ELR (cell line): ENCODE measurements at places on chromosomes 7 and 10.

DNA sequence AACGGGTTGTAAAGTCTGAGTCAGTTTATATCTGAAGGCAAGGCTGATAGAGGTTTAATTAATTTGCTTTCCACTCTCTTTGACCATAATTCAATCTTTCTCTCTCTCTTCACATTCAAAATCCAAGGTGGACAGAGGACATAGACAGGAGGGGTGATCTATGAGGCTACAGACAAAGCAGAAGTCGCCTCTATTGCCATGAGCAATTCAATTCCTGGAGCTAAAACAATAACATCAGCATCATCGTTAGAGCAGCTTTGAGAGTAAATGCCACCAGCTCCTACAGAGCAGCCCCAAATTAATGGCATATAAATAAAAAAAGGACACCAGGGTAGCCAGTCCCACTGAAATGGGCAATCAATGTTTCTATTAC, 93.2 kb downstream of the DGKI start:
- DNase-seq: no peak

- no peak for DNase-seq
Observed at GRCh38 chr7:132402751-132403245, 173.5 kb downstream of the PLXNA4 start.

DNA sequence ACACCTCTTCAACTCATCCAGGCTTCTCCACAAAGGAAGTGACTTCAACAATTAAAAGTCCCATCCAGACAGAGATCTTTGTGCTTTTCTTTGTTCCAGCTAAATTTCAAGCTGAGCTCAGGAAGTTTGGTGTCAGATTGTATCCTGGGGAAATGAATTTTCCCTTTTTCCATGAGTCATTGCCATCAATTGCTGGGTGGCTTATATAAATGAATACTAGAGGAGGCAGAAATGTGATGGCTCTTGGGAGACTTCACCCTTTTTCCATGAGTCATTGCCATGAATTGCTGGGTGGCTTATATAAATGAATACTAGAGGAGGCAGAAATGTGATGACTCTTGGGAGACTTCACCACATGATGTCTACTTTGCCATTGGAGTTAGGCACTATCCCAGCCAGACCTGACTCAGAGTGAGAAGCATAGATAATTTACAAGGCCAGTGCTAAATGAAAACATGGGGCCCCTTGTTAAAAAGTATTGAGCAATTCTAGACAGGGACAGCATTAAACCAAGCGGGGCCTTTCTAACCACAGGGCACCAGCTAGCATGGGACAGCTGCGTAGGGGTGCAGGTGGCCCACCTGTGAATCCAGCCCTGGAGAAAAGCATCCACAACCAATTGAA, 339.2 kb upstream of the PODXL start:
- peak; percentile 92 for DNase-seq

DNA sequence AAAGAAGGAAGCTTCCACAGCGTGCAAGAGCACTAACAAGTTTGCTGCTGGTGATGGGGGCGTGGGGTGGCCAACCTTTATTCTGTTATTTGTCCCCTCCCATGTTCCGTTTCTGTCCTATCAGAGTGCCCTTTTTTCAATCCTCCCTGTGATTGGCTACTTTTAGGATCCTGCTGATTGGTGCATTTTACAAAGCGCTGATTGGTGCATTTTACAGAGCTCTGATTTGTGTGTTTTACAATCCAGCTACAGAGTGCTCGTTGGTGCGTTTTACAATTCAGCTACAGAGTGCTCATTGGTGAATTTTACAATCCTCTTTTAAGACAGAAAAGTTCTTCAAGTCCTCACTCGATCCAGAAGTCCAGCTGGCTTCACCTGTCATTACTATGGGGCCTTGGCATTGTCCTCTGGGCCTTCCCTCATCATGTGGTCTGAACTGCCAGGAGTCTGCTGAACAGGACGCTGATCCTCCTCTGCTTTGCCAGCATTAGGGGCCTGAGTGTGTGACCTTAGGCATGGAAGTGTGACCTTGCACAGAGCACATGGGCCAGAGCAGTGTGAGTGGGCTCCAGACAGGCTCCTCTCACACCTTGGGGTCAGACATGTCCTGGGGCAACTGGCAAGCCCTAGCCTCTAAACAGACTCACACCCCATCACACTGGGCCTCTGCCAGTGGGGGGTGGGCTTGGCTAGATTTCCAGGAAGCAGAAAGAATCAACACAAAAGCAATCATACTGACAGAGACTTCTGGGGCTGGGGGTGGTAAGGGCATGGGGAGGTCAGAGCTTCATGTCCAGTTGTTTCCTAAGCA, 167.4 kb downstream of the PTPN20 start:
- no peak for DNase-seq

DNA sequence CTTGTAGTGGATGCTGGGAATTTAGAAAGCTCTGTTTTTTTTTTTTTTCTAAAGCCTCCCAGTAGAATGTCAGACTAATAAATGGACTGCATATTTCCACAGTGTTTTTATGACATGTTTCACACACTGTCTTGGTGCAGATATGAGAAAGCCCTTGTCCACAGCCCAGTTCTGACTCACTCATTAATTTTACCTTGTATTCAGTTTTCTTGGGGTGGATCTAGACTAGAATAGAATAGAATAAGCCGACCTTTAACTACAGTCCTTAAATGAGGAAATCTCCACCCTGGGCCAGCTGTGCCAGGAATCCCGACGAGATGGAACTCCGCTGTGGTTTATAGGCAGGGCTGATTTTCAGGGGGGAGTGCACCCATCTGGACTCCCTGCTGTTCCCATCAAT, 274.7 kb downstream of the NRG3 start:
- DNase-seq: no peak

- DNase-seq: no peak
Observed at GRCh38 chr10:123269675-123270074, 115.5 kb downstream of the BUB3 start.
